ENCODE measurements at places on chromosomes 11 and 22.
A peak's percentile ranks its signal among the peaks of the same experiment; 100 is the strongest.

GRCh38 chr11:773425-773824, 3.9 kb downstream of the GATD1 start:
- no peak for DNase-seq

DNA sequence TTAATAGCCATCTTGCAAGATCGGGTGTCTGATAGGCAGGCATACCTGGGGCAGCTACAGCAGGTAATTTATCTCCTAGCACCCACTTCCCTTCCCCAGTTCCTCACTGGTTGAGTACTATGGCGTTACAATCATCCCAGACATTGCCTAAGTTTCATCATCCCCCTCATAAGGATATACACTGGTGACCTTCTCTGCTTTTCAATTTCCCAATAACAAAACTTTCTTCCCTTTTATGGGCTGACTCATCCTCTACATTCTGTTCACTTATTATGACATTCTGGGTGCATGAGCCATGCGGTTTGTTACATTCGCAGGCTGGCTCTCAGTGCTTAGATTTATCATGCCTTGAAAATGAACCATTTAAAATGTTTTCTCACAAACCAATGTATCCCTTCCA, 5.0 kb upstream of the MRPL11 start:
- peak; percentile 68 for DNase-seq

GRCh38 chr22:42078469-42079318, 806 bp upstream of the SMDT1 start:
- DNase-seq: no peak

DNA sequence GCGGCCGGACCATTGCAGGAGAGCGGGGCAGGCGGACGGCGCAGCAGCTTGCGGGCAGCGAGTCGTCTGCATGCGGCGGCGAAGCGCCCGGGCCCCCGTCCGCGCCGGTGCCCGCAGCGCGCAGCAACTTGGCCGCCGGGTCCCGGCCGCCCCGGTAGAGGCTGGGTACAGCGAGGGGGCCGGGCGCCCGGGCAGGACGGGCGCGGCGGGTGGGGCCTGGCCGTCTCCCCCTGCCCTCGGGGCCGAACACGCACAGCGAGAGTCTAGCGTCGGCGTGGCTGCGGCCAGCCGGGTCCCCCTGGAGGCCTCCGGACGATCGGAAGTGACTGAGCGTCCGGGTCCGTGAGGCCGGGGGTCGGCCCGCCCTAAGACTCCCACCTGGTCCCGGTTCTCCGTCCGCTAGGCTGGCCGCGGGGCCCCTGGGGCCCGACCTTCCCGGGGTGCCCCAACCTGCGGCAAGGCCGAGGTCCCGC, 775 bp upstream of the TRABD start:
- DNase-seq: no peak

DNA sequence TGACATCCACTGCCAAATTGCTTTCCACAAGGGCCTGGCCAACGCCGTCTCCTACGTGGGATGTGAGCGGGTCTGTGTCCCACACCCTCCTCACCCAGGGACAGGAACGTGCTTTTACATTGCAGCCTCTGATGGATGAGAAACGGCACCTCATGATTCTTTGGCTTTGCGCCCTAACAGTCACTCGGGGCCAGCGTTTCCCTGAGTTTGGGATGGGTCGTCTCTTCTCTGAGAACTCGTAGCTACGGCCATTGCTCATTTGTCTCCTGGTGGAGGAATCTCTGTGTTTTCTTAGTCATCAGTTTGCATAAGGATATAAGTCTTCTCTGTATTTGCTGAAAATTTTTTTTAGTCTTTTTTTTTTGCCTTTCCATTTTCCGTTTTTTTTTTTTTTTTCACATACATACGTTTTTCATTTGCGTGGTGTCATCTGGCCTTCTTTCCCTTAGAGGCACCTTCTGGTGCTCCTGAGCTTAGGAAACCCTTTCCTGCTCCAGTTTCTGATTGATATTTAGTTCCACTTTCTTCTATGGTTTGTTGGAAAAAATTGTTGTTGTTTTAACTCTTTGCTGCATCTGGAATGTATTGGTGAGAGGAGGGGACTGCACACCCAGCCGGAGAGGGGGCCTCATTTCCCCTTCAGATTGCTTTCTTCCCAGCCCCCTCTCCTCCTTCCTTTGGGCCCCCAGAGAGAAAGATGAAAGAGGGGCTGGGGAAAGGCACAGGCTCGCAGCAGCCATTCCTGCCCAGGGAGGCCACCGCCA, 12.0 kb downstream of the TNNT3 start:
- peak; percentile 42 for DNase-seq

GRCh38 chr11:441418-442274, at the start of gene ANO9:
Gene ANO9, minus strand, starts transcription at chr11:442011. Its CDS starts 85 bp downstream, at chr11:441926.
- no peak for DNase-seq

DNA sequence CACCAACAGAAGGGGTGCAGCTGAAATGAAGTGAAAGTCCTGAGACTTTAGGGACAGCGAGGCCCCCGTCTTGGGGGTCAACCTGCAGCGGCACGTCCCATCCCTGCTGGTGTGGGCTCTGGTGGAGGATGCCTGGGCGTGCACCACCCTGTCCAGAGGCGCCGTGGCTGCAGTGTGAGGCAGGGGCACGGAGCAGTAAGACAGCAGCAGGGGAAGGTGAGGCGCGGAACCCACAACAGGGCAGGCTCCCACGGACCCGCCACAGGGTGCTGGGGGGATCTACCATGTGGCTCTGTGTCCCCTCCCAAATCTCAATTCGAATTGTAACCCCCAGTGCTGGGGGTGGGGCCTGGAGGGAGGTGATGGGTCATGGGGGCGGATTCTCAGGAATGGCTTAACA, 158.6 kb downstream of the SHANK2 start:
- DNase-seq: no peak

DNA sequence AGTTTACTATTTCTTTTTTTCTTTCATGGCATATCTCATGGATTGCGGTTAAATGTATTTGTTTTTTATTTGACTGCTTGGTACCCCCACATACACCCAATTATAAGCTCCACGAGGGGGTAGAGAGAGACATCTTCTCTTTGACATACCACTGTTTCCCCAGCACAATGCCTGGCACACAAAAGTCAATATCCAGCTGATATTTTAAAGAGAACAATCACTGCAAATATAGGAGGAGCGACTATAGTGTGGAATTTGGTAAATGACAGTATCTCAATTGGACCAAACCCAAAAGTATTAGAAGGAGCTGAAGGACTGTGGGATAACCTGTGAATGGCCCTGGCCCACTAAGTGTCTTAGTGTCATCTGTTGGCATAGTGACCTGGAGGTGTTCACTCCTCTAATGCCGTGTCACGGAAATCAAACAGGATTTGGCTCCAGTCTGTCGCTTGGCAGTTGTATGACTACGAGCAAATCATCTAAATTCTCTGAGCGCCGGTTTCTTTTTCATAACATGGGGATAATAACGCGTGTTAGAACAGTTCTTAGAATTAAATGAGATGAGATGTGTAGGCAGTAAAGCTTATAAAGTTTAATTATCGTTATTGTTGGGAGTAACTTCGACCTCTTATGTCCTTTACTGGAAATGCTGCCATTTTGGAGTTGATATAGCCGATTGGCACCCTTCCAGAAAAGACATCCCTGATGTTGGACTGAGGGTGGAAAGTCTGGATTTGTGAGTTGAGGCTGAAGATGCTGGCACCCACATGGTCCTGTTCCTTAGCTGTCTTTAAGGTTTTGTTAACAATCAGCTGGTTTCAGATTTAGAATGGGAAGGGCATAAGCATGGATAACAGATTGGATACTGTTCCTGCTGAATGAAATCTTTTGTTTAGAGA, 144.5 kb downstream of the DBX1 start:
- no peak for DNase-seq

DNA sequence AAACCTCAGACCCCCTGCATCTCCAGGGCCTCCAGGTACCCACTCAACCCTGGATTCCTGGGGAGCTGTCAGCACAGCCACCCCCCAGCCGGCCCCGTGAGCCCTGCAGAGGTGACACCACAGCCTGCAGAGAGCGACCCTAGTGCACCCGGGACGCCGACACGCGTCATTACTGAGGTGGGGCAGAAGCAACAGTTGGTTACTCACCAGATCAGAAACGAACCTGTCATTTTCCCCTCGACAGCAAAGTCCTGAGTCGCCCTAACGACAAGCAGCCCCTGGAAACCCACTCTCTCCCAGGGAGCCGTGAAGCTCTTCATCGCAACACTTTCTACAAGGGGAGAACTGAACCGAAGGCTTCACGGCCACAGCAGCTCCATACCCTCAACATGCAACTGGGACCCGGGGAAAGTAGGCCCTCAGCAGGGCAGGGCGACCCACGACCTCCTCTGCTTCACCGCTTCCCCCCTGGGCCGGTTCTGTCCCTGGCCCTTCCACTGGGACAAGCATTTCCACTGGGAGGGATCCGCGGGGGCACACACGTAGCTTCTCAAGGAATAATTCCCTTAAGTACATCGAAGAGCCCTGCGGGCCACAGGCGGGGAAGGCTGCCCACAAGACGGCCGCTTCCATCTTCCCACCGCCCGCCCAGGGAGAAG, 1.6 kb downstream of the BRD1 start:
- no peak for DNase-seq

GRCh38 chr11:108961095-108961494, 296.2 kb downstream of the DDX10 start:
- no peak for DNase-seq

DNA sequence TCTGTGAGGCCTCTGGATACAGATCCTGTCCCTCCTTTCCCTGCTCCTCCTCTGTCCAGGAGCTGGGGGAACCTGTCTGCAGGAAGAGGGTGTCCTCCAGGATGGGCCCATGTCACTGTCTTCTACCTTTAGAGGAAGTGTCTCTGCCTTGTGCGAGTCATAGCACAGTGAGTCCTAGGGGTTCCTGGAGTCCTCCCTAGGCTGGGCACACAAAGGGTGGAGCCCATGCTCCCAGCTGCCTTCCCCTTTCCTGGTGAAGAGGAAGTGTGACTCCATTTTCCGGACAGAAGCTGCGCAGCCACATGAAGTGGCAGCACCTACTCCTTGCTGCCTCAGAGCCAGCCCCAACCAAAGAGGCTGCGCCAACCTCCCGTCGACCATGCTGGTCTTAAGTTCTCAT, 112.2 kb downstream of the CTTN start:
- no peak for DNase-seq

GRCh38 chr11:65277631-65278277, 16.0 kb downstream of the POLA2 start:
- DNase-seq: no peak

- no peak for DNase-seq
Measured at GRCh38 chr11:122202951-122203456, 87.0 kb upstream of the BLID start.

DNA sequence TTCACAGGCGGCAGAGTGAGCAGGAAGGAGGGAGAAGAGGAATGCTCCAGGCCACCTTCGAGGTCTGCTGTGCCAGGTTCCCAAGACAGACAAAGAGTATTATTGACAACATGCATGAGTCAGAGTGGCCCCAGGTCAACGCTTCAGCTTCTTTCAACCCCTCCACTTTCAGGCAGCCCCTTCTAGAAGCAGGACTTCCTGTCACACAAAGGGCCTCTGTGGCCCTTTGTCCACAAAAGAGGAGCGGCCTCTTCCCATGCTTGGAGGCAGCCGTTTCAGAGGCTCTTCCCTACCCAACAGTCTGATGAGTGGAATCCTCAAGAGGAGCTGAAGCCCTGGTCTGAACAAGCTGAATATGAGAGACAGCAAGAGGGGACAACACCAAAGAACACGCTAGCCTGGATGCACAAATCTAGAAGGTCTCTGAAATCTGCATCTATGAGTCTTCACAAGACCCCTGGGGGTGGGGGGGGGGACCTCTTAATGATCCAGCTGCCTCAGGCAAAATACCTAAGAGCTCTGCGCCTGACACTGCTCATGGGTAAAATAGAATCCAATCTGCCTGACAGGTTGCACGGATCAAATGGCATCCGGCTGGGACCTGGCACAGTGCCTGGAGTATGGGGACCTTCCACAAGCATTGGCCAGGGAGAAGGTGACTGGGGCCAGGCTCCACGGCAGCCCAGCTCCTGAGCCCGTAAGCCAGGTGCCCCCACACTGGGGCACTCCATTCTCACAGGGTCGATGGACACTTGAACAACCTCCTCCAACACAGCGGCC, 67.5 kb downstream of the PACSIN2 start:
- DNase-seq: no peak

- DNase-seq: no peak
Measured at GRCh38 chr22:38965614-38966379, 8.4 kb downstream of the APOBEC3A start.

DNA sequence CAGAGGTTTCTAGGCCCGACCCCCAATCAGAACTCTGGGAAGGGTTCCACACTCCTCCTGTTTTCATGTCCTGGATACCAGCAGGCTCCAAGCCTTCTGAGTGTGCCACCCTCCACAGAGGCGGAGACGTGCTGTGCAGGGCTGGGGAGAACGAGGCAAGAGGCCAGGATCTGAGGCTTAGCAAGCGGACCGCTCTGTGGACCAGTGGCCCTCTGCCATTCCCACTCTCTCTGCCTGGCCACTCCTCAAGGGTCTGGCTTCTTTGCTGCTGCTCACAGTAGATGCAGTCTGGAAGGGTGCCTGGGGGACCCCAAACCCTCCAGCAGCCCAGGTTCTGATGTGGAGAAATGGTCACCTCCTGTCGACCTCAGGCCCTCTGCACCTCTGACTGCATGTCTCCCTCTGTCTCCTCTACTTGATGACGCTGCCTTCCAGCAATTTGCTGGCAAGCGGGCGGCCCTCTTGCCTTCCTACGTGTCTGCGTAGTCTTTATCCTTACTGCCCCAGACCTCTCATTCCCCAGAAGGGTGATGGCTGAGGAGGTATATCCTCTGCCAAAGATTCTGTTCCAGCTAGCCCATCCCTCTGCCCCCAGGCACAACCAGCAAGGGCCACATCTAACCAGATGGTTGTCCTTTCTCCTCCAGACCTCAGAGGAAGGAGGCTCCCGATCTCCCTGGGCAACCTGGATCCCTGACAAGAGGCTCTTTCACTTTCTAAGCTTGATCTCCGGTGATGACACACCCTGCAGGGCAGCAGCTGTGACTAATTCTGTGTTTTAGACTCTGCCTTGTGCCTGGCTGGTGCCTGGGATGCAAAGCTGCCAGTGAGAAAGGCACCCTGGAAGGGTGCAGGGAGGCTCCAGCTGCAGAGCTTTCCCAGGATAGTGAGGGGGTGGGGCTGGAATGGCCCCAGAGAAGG, 87.3 kb downstream of the NAT10 start:
- peak; percentile 72 for DNase-seq

- no peak for DNase-seq
Measured at GRCh38 chr11:64238076-64238475, 2.8 kb upstream of the FKBP2 start.

- peak; percentile 67 for DNase-seq
Measured at GRCh38 chr11:6568191-6568918, 35.1 kb downstream of the RRP8 start.

DNA sequence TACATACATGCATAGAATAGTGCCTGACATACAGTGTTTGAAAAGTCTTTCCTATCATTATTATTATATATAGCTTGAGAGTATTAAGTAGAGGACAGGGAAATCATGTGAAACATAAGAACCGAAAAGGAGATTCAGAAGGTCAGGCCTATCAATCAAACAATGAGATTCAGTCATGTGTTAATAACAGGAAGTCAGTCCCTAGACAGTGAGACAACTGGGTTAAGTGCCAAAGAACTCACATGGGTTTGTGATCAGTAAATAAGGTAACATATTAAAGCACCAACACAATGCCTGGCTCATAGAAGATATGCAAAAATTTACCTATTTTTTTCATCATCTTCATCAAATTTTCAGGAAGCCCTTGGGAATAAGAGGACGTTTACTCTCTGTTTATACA, 174.3 kb upstream of the FAT3 start:
- no peak for DNase-seq

GRCh38 chr11:120871924-120872323, 152.0 kb upstream of the TBCEL start:
- DNase-seq: no peak

GRCh38 chr22:40212121-40212520, 34.4 kb downstream of the TNRC6B start:
- no peak for DNase-seq

Measured in fibroblast of skin of left quadriceps (primary cell).